ENCODE measurements at places on chromosomes 4 and X.

- DNase-seq = no peak
These were observed 13.4 kb downstream of the ARHGEF6 start for GRCh38 chrX:136767104-136767941.

- no peak for DNase-seq
These were observed 99.7 kb upstream of the SLC7A11 start for GRCh38 chr4:138341739-138342415.

DNA sequence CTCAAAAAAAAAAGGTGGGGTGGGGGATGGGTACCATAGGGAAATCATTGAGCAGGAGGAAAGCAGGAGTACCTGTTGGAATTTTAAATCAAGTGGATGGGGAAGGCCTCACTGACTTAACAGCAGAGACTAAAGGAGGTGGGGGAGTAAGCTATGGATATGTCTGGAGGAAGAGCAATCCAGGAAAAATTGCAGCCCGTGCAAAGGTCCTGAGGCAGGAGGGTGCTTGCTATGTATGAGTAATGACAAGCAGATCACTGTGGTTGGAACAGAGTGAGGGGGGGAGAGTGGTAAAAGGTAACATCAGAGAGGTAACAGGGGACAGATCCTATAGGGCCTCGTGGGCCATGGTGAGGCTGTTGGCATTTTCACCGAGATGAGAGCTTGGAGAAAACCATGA lies 4.1 kb downstream of the FTSJ1 start:
- no peak for DNase-seq

GRCh38 chr4:148170408-148171365 lies 271.5 kb downstream of the NR3C2 start:
- no peak for DNase-seq

DNA sequence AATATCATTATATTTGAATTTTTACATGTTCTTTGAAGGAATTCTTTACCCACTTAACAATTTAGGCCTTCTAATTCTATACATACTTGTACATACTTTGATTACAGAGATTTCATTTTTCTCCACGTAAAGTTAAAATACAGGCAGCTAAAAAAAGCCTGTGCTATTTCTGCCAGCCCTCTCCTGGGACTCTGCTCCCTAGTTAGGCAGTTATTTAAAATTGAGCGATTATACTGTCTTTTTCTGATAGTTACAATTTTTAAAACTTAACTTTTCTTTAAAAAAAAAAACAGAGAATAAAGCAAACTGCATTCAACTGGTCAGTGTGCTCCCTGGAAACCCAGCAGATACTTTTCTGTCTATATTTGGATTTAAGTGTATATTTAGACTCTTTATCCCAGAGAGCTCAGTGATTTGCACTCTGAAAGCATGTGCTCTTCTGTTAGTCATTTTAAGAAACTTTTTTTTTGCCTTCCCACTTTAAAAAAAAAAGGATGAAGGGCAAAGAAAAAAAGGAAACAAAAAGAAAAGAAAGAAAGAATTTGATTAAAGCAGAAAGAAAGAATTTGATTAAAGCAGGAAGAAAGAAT lies 18.1 kb upstream of the FAM241A start:
- DNase-seq = no peak

DNA sequence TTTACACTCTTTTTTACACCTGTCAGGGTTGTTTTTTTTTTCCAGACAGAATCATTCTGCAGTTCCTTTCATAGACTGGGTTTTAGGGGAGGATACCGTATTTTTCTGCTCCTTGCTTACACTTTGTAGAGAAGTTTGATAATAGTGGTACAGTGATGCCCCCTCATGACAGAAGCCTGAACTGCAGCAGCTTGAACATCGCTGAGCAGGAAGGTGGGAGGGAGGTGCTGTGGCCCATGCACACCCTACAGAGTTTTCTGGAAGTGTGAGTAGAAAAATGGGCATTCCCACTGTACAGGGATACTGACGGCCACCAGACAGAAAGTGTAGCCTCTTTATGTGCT lies 54.5 kb downstream of the RAB40A start:
- DNase-seq = peak; percentile 54

DNA sequence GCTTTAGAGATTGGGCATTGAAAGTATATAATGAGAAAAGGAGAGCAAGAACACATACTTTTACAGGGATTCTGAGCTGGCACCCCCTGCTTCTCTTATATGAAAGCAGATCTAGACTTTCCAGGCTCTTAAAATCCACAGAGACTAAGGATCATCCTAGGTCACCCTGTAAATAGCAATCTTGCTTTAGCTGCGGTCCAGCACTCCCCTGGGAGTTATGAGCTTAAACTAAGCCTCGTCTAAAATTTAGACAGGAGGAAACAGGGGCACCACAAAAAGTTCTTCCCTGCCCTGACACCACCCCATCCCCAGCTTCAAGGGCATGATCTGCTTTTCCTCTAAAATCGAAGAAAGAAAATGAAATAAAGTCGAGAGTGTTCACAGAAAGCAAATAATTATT lies 143.3 kb upstream of the KCNIP4 start:
- DNase-seq = no peak

- DNase-seq = no peak
These were observed 11.4 kb downstream of the FGF2 start for GRCh38 chr4:122838034-122838433.

GRCh38 chr4:20248155-20248558 lies 3.5 kb upstream of the SLIT2 start:
- peak; percentile 32 for DNase-seq

GRCh38 chrX:37627602-37628001 lies 56.1 kb downstream of the LANCL3 start:
- DNase-seq = no peak

DNA sequence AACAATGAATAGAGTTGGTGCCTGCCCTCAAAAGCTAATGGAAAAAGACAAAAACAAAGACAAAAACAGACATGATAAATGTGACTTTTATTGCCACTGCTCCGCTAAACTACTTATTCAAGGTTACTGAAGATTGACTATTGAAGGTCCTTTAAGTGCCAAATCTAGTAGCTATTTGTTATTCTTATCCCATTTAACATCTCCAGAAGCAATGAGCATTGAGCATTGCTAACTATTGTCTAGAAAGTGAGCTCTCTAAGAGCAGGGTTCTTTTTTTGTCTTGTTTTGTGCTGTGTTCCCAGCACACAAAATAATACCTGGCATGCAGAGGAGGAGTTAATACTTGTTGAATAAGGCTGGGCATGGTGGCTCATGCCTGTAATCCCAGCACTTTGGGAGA lies 95.4 kb upstream of the SFRP2 start:
- no peak for DNase-seq

- DNase-seq = no peak
These were observed 283.9 kb upstream of the AGA start for GRCh38 chr4:177726111-177726510.

GRCh38 chr4:184823014-184823413 lies 2.8 kb downstream of the ACSL1 start:
- DNase-seq = no peak

GRCh38 chr4:137678796-137679195 lies 146.5 kb upstream of the PCDH18 start:
- DNase-seq = no peak

DNA sequence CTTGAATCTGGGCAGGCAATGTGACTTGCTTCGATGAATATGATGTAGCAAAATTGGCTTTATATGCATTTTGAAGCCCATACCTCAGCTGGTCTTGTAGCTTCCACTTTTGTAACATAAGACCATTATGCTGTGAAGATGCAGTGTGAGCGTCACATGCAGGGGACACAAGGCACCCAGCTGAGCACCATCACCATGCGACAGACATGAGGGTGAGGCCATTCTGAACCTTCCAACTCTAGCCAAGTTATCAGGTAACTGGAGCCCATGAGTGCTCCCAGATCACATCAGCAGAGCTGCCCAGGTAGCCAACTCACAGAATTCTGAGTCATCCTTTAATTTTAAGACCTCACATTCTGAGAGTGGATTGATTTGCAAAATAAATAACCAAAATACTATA lies 705.9 kb downstream of the FSTL5 start:
- no peak for DNase-seq

- DNase-seq = no peak
These were observed 190.3 kb upstream of the SPOCK3 start for GRCh38 chr4:167424341-167425256.

- DNase-seq = no peak
These were observed 9.9 kb downstream of the LHFPL1 start for GRCh38 chrX:112669824-112670223.

DNA sequence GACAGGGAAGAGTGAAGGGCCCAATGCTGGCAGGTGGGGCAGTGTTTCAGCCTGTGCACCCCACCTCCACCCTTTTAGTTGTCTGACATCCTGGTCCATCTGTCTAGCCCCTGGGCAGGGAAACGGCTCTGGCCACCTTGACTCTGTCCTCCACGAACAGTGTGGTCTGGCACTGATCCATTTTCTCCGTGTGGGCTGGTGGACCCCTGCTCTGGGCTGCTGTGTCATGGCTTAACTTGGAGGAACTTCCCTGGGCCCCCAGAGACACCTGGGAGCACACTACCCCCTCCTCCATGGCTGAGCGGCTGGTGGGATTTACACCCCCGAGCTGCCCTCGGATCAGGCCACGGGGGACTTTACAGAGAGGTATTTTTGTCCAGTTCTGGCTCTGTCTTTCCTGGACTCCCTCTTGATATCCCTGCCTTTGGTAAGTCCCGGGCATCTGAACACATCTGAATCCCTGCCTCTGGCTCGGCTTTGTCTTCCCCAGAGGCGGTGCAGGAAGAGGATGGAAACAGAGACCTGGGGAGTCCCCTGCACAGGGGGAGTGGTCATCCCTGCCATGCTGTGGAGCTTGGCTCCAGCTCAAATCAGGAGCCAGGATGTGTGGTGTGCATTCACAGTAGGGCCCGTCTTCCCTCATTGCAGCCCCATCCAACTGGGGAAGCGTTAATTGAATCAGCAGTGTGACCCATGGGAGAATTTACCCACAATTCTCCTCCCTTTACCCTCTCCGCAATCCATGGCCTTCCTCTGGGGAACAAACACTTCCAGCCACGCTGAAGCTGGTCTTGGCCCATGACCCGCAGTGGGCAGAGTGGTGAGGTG lies 6.3 kb upstream of the NKX1-1 start:
- DNase-seq = no peak

- peak; percentile 47 for DNase-seq
These were observed 34.7 kb downstream of the SLC25A5 start for GRCh38 chrX:119502727-119503483.

DNA sequence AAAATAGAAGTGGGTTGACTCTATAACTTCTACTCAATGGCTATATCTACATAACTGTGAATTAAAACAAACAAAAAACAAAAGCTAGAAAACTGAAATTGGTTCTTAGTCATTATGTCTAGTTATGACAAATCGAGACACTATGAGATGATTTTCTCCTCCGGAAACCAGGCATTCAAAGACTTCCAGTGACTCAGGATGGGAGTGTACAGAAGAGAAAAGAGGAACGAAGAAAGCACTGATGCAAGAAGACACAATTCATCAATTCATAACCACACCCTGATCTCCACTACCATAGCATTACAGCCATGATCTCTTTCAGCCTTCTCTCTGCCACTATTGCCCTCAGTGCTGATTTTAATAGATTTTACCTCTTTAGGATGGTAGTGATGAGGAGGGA lies 253.6 kb downstream of the CBLL2 start:
- no peak for DNase-seq

- DNase-seq = no peak
These were observed 11.3 kb upstream of the SMARCA5 start for GRCh38 chr4:143502231-143502630.

DNA sequence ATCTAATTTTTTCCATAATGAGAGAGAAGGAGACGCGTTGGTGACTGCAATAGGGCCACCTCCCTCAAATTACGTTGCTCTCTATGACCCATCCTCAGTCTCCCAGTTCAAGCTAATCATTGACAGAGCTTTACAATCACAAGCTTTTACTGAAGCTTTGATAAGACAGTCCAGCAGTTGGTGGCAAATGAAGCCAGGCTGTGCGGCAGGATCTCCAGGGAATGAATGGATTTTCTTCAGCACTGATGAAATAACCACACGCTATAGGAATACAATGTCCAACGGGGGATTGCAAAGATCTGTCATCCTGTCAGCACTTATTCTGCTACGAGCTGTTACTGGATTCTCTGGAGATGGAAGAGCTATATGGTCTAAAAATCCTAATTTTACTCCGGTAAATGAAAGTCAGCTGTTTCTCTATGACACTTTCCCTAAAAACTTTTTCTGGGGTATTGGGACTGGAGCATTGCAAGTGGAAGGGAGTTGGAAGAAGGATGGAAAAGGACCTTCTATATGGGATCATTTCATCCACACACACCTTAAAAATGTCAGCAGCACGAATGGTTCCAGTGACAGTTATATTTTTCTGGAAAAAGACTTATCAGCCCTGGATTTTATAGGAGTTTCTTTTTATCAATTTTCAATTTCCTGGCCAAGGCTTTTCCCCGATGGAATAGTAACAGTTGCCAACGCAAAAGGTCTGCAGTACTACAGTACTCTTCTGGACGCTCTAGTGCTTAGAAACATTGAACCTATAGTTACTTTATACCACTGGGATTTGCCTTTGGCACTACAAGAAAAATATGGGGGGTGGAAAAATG lies at the start of gene KLB:
Gene KLB, plus strand, starts transcription at position 168 of the 821 bp plus-strand sequence. Its CDS starts 20 bp downstream, at position 188.
- no peak for DNase-seq

DNA sequence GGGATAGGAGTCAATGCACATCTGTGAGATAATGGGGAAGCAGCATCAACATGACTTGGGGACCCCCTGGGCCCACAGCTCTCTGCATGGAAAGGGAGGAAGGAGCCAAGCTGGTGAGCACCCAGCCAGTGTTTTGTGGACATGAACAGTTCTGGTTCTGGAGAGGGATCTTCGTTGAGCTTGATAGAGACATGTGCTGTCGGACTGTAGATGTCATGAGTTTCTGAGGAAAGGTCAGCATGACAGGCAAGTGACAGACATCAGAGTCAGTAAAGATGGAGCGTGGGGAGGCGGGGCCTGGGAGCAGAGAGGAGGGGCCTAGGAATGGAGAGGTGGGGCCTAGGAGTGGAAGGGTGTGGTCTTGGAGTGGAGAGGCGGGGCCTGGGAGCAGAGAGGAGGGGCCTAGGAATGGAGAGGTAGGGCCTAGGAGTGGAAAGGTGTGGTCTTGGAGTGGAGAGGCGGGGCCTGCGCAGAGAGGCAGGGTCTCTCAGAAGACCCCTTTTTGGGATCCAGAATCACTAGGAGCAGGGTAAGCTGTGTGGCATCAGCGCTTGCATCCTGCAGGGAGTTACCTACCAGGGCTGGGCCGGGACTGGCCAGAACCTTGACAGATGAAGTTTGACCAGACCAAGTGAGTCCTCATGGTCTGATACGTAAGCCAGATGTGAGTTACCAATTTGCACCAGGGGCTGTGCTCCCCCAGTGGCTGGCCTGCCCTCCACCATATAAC lies 33.7 kb downstream of the PIGG start:
- DNase-seq = no peak

DNA sequence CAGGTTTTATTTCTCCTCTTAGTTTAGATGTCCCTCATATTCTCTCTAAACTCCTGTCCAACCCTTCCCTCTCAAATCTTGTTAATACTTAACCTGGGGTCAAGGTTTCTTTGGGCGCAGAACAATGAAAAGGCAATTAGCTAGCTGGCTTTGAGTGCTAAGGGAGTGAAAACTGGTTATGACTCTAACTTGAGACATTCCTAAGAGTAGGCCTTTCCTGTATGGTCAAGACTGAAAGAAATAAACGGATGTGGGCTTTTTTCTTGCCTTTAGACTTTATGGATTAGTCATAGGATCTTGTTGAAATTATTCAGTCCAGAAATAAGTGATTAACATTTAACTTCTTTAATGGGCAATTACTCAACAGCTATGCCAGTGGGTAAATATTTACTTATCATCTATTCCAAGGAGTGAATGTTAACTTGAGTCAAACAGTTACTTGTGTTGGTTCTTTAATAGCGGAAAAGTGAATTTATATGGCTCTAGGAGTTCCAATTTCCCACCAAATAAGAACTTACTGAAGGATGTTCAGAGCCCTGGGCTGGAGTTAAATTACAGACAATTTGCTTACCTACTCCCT lies 141.7 kb upstream of the SCML1 start:
- no peak for DNase-seq
